ENCODE measurements at places on chromosomes 11 and 22.
A peak's percentile ranks its signal among the peaks of the same experiment; 100 is the strongest.

- no peak for DNase-seq
Observed at GRCh38 chr11:121425828-121426227, 26.3 kb upstream of the SORL1 start.

DNA sequence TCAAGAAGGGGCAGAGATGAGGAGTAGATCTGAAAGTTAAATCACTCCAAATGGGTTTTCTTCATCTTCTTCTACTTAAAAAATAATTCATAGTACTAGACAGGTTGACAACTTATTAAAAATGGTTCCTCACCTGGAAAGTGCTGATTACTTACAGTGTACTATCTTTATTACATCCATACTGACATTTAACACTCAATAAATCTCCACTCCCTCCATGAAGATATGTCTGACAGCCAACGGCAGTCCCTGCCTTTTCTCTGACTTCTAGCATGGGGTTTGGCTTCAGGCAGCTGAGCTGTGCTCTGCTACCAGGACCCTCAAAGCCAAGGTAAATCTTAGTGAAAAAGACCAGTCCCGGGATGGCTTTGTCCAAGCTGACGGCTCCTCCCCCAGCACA is 133.4 kb upstream of the CSNK2A3 start:
- no peak for DNase-seq

DNA sequence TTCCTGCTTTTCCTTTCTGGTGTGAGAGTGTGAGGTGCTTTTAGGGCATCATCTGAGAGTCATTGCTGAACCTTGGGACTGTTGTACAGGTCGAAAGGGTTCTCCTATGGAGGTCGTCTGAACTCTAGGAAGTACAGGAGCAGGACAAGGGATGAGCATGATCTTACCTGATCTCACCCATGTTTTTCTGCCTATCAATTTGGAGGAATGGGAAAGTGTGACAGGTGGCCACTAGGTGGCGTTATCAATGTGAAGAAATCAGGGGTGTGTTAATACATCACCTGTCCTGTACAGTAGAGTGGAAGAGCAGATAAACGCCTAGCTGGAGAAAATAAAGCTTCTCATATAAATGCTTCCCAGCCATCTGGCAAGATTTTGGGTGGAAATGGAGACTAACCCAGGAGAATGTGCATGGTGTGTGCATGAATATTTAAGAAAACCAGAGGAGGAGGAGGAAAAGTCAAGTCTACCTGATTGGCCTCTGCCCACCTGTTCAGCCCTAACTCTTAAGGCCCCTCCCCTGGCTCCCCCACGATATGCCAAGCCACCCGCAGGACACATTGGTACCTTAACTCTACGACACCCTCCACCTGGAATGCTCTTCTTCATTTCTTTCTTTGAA is 72.0 kb upstream of the NARS2 start:
- DNase-seq = peak; percentile 70

GRCh38 chr11:111557425-111558111 is 17.0 kb downstream of the LAYN start:
- no peak for DNase-seq

DNA sequence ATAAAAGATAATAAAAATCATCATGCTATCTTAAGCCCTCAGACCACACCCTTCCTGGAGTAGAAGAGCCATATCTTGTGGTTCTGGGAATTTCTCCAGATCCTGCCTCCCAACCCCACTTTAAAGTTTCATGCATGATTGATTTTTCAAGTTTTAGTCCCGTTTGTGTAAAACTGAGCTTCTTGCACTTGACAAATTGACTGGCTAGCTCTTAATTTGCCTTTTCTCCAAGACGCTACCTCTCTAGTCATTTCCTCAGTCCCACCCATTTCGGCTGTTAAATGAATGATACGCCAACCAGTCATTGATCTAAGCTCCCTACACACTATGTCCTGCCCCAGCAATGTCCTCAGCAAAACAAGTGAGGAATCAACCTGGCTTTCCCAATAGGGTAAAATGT is 71.8 kb upstream of the TEAD1 start:
- DNase-seq = no peak

DNA sequence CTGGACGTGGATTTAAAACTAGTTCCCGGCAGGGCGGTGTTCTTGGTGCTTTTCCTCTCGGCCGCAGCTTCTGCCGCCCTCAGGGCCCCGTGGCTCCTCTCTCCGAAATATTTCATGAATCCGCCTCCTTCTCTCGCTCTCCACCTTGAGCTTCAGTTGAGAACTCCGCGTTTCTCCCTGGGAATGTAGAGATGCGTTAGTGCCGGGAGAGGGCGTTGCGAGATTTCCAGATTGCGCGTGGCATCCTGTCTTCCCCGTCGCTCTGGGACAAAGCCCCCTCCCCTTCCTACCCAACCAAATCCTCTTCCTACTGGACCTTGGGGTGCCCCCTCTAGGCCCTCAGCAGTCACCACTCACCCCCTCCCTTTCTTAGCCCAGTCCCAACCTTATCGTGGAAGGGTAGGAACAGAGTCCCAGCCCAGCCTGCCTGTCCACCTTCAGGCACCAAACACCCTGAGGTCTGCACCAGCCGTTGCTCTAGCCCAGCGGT is 15.5 kb upstream of the RAC2 start:
- peak; percentile 65 for DNase-seq

DNA sequence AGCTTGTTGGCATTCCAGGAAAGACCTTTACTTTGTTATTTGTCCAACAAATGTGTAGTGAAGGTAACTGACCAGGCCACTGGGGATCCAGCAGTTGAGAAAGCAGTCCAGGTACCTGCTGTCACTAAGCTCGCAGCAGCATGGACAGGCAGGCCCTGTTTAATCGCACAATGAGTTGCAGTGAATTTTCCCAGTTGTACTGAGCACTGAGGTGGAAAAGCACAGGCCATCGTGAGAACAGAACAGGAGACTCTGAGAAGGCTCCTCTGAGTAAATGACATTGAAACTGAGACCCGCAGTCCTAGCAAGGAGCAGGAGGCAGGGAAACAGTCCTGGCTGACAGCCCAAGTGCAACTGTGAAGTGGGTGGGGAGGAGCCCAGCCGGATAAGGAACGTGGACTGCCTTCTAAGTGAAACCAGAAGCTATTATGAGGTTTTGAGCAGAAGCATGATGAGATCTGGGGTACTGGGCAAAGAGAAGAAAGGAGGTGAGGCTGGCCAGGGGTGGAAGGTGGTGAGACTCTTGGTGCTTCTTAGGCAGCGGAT is 39.8 kb upstream of the CDON start:
- no peak for DNase-seq

DNA sequence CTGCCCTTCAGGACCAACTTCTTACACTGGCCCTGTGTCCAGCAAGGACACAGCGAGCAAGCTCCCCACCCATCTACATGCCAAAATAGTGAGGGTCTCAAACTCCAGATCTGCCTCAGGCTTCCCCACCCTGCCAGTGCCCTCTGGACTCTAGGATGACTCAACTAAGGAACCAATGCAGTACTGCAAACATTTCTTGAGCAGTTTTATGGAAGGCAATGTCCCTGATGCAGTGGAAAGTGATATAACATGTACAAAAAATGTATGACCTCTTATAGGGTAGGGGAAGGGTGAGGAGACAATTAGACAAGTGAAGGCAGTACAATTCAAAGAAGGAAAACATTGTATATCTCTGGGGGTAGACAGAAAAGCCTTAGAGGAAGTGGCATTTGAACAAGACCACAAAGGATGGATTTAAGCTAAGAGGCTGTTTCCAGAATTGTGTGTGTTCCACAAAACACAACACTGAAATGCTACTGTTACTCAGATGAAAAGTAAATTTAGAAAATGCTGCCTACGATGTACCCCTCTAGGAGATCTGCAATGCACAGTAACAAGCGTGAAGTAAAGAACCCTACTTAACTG is 47.3 kb downstream of the RAB30 start:
- no peak for DNase-seq

DNA sequence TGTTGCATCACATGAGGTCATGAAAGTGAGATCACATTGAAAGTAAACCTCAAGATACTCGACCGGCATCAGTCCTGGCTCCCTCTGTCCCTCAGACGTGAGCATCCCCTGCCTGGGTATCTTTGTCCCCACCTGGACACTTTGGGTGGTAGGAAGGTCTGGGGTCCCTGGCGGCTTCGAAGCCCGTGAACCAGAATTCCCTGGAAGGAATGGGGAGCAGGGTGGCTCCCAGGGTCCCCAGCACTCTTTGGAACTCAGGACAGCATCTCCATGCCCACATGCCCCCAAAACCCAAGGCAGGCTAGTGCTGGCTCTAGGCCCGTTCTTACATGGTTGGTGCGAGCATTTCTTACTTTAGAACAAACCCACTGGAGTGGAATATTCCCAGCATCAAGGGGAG is 7.5 kb downstream of the DERL3 start:
- DNase-seq = no peak

GRCh38 chr11:26742966-26743365 is 21.1 kb upstream of the SLC5A12 start:
- no peak for DNase-seq

GRCh38 chr11:10502770-10503169 is 38.2 kb downstream of the RNF141 start:
- no peak for DNase-seq

- no peak for DNase-seq
Observed at GRCh38 chr11:83938148-83938547, 652.0 kb upstream of the CCDC90B start.
